ENCODE measurements at places on chromosomes 11 and 22.
A peak's percentile ranks its signal among the peaks of the same experiment; 100 is the strongest.

DNA sequence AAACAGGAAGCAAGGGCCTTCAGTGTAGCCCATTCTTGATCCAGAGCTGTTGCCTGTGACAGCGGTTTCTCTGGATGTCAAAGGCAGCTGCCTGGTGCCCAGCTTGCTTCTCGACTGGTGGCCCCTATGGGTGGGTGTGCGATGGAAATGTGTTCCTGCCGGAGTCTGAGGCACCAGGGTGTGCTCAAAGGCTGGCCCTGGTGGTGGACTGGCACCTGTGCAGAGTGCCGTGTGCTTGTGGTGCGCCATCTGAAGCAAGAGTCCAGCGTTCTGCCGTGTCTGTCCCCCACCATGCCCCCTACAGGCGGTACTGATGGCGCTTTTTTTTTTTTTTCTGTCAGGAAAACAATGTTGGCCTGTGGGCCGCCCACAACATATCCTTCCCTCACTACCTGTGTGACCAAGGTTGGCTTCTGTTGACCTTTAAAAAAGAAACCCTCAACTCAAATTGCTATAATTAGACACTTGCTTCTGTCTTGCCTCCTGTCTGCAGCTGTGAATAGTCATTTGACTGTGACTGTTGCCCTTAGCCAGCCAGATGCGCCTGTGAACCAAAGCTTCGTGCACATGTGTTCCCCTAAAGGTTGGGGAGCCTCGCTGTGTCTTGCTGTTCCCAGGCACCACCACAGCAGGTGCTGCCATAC, 4.7 kb upstream of the RANBP1 start:
- no peak for DNase-seq

DNA sequence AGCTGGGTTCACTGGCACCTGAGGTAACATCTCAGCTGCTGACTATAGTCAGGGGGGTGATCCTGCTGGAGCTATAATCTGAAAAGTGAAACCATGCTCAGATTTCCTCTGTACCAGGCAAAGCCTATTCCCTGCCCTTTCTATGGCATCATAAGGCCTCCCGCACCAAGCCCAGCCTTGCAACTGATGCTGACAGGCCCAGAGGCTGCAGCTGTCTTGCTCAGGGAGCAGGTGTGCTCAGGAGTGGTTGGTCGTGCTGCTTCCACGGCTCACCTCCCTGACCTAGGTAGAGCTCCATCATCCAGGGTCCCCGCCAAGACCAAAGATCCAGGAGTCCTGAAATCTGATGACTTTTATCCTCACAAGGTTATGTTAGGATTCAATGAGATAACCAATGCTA, 121.7 kb downstream of the FEZ1 start:
- no peak for DNase-seq

DNA sequence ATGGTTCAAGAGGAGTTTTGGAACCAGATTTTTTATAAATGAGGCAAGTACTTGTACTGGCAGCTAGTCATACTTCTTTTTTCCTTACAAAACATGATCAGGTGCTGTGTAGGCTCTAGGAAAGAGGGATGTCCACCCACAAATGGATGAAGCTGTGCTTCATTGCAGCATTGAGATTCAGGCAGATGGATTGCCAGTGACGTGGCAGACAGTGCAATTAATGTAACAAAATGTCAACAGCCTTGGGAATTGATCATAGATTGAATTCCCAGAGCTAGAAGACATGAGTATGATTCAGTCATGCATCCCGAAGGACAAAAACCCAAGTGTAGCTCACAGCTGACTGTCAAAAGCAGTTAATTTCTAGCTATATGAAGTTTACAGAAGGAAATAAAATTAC, 99.2 kb upstream of the RASSF10 start:
- no peak for DNase-seq

DNA sequence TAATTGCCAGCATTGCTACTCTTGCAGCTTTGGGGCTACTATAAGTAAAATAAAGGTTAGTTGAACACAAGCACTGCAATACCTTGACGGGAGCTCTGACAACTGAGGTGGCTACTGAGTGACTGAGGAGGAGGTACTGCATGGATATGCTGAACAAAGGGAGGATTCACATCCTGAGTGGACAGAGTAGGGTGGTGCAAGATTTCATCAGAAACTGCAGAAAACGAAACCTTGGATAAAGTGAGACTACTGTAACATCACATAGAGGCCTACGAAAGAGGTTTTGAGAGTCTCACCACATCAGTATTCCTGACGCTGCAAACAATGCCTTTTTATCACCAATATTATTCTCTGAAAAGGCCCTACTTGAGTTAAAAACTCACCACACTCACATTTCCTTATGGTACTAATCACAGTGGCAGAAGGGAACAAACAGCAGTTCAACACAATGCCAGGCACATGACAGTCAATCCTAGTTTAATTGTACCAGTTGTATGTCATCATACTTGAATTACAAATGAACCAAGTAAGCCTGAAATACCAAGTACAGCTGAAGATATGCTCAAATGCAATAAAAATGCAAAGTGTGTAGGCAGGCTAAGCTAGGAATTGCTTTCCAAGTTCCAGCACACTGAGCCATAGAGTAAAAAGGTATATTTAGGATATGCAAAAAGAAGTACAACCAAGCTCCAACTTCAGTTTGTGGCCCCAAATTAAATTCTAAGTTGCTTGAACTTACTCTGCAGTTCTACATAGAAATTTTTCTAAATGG, 4.0 kb upstream of the GPR83 start:
- no peak for DNase-seq

- no peak for DNase-seq
Measured at GRCh38 chr11:133154781-133155180, 377.5 kb downstream of the OPCML start.

- no peak for DNase-seq
Measured at GRCh38 chr11:73203790-73204189, 14.3 kb upstream of the P2RY2 start.

DNA sequence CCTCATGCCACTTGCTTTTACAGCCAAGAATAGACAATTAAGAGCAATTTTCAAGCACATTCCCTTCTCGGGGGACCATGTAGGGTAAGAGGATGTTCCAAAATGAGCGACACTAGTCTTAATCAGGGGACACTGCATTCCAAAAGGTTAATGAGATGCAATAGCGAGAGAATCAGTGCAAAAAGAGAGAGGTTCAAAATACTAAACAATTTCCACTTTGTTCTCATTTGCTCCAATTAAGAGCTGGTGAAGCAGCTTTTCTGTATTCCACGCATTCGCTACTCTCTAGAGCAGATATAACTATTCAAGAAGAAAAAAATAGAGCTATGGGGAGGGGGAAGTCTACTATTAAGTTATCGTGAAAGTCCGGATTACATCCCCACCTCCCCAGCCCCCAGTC, 811 bp downstream of the LRRC4C start:
- no peak for DNase-seq

- no peak for DNase-seq
Measured at GRCh38 chr22:38258895-38259294, 13.9 kb downstream of the TMEM184B start.

DNA sequence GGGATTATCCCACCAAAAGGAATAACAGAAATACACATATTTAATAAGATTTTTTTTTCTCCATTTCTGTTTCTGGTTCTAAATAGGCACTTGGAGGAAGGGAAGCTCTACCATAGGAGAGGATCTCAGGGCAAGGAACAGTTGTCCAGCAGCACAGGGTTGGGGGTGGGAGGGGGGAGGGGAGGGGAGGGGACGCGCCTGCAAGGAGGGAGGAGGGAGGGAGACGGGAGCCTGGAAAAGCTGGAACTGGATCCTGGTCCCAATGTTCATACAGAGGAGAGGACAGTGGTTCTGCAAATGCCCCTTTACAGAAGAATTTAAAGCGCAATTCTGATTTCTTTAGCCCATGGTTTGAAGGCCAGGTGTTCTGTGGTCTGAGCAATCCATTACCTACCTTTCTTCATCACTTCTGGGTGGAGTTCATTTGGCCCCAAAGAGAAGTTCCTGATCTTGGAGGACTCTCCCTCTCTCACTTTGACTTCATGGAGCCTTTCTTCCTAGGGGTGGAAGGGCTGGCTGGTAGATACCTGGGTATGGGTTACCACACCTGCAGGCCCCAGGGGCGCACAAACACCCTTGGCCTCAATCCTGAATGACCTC, 348.9 kb upstream of the NCAM1 start:
- peak; percentile 57 for DNase-seq

DNA sequence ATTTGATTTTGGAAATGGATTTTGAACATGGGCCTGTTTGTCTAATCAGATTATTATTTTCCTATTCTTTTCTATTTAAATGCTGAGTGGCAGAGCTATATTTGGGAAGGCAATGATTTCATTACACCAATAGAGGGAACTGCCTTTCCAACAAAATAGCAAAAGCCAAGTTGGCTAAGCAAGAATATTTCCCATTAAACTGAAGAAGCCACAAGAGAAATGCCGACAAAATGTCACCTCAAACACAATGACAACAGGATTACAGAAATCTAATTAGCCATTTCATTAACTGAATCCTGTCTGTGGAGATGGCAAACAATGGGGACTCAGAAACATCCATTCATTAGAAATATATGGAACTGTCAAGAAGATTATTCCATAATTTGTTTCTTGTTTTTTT, 1593.1 kb upstream of the RAG2 start:
- no peak for DNase-seq

- DNase-seq, result no peak
Measured at GRCh38 chr22:39315389-39315788, 4.0 kb downstream of the RPL3 start.

GRCh38 chr11:13384908-13385640, 77.9 kb downstream of the BTBD10 start:
- peak; percentile 57 for DNase-seq

DNA sequence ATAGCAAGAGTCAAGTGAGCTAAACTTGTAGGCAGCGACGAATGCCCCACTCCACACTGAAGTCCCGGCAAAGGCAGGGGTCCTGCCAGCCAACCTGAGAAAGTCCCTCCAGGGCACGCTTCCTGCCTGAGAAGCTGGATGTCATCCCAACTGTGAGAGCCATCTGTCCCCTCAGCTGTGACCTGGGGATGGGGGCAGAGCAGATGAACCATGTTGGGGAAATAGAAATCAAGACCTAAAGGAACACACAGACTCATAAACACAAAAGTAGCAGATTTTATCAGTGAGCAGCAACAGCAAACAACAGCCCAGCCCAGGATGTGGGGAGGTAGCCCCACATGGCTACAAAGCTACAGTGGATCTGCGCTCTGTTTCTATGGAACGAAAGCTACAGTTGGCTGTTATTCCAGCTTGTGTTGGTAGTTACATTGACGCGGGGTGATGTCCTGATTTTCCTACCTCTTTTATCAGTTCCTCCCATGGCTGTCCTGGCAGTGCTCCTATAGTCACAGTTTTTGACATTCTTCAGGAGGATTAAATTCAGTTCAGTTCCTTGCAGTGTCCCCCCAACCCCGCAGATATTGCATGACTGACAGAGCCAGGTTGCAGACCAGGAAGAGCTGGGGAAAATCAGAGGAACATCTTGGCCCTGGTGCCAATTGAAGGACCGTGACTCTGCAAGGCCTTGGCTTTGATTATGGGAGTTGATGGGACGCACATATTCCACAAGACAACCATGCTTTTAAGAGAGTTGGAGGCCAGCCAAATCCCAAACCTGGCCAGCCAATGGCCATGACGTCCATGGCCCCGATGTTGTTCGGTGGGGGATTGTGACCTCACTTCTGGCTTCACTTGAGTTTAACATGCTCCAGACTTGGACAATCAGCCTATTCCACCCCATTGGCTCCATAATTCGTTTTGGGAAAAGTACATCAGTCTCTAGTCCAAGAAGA, 14.6 kb downstream of the MRGPRD start:
- DNase-seq, result no peak

DNA sequence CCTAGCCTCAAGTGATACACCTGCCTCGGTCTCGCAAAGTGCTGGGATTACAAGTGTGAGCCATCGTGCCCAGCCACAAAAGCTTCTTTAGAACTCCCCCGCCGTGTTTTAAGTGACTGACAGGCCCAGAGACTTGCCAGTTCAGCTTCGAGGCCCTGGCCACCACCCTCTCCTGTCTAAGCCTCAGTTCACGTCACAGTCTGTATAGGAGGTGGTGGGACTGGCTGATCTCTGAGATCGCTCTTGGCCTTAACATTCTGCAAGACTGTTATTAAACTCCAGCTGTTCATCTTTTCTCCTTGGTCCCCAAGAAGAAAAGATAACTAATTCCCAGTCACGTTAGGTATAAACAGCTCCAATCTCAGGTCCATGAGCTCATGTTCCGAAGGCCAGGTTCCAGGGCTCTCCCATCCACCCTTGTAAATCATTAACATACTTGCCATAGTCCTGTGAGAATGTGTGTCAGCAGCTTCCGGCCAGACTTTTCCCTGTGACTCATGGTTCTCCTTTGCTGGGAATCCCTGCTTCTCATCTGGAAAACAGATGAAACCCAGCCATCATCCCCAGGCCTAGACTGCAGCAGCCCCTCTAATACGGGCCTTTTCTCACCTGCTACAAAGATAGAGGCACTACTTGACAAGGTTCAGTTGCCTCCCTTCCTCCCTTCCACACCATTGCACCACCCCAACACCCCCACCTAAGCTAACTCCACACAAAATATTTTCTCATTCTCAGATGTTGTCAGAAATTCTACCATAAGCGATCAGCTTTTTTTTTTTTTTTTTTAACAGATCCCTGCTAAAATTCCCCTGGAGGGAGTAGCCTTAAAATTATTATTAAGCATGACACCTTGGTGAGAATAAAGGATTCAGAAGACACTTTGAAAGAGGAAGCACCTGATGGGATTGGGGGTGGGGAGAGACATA, 5.6 kb upstream of the KIAA0930 start:
- peak; percentile 77 for DNase-seq

- DNase-seq, result no peak
Measured at GRCh38 chr11:62560566-62561103, 13.1 kb downstream of the EEF1G start.

DNA sequence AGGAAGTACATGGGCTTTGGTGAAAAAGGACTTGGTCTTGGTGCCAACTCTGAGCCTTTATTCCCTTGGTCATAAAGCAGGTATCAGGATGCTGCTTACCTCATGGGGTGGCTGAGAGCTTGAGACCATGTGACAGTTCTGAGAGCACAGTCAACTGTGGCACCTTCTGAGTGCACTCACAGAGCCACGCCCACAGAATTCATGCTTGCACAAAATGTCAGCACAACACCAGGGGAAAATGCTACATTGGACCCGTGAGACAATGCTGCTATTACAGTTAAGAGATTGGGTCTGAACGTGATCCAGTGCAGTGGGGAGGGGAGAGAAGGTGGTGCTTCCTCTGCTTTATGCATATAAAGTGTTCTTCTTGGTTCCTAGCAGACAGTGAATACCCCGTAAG, 79.5 kb upstream of the SPON1 start:
- no peak for DNase-seq

DNA sequence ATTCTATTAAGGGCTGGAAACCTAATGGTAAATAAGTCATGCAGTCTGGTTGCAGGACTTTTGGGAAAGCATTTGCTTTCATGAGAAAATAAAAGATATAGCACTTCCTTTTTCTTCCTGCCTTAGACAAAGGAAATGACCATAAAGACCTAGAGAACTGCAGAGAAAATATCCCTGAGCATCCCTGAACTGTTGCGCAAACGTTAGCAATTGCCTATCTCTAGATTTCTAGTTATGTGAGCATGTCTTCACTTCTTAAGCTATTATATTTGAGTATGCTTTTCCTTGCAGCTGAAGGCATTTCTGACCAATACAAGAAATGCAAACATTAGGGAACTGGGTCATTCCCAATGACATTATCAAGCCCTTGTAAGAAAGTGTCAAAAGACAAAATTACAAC, 110.6 kb downstream of the KIF18A start:
- no peak for DNase-seq

- DNase-seq, result no peak
Measured at GRCh38 chr11:120971825-120972224, 52.1 kb upstream of the TBCEL start.

GRCh38 chr11:20259506-20259905, 99.2 kb upstream of the DBX1 start:
- DNase-seq, result no peak
